Stimulated activated CD4-positive, alpha-beta T cell treated with anti-CD3 and anti-CD28 coated beads, Interleukin-1b, Interleukin-23, amount 100 ng/mL, for 48 hours (primary cell): ENCODE measurements at places on chromosomes 2 and 18.
A peak's percentile ranks its signal among the peaks of the same experiment; 100 is the strongest.

DNA sequence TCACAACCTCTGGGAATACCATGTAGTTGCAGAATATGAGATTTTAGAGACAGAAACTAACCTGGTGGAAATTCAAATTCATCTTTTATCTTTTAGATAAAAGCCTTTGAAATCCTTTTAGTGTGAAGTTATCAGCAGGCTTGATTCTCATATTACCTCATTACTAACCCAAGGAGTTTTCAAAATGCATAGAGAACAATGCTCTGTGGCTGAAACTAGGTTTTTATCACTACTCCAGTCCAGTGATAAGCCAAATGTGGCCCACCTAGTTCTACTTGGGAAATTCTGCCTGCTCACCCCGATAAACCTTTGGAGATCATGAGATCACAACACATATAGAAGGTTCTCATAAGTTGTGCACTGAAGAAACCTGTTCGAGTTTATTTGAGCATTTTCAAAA lies 121.7 kb downstream of the MMADHC start:
- no peak for DNase-seq

DNA sequence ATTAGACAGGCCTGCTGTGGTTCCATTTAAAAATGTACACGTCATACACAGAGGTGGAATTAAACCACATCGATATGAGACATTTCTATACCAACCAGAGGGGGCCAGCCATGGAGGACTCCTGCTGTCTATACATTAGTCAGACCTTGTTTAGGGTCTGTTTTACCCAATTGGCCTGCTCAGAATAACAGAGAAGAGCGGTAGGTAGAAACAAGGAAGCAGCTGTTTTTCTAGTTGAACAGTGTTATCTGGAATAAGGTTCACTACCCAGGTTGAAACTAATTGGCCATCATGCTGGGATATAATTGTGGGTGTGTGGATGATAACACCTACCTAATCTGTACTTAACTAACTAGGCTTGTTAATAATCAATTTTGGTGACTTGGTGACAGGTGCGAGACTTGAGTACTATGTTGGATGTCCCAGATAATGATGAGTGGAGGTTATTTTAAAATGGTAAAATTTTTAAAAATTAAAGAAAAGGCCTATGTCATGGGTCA lies 47.5 kb downstream of the RHBDD1 start:
- DNase-seq: no peak

- DNase-seq: no peak
Measured at GRCh38 chr18:26764586-26764985, 100.9 kb downstream of the AQP4 start.

- DNase-seq: no peak
Measured at GRCh38 chr2:71614976-71615766, 161.8 kb downstream of the DYSF start.

DNA sequence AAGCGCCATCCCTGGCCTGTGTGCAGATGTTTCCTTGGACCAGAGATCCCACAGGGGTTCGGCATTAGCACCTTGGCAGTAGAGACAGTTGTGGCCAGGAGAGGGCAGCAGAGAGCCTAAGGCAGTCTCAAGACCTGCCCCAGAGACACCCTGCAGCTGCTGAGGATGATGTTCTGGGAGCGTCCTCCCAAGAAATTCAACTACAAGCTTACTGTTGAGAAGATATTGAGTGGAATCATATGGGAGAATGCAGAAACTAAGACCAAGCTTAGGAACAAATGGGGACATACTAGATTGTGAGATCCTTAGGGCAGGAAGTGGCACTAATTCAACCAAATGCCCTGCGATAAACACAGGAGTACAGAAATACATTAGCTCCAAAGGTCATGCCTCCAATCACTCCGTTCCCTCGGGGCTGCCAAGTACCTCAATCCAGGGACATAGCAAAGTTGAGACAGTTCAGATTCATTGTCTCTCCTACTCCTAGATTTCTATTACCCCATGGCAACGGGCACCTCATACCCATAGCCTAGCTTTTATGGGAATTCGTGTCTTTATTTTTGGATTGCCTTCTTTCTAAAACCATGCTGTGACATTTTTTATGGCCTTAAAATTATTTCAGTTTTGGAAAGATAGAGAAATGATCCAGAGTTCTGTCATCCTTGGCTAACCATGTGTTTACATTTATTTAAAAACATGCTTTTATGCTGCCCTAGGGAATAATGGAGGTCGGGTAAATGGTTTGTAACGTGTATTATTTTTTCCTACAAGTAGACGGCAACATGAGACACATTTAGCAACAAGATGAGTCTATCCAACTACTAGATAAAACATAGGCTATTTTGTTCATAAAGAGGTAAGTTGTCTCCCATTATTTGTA lies 2.2 kb upstream of the ERMN start:
- peak; percentile 88 for DNase-seq

DNA sequence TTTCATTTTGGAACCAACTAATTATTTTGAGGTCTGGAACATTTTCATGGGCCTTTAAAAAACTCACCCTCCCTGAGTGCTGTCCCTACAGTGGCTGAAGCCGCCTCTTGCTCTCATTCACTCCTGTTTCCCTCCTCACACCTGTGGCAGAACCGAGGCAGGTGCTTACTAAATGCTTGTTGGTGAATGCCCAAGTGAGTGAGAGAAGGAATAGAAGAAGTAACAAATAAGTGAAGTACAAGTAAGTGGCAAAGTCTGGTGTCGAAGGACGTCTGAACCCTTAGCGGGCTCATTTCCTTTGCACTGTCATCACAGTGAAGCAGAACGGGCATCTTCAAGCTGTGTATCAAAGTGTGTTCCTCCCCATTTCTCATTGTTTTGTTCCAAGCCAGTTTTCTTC lies 135.2 kb downstream of the RHBDD1 start:
- no peak for DNase-seq

- no peak for DNase-seq
Measured at GRCh38 chr2:105489168-105489878, 90.5 kb upstream of the FHL2 start.

DNA sequence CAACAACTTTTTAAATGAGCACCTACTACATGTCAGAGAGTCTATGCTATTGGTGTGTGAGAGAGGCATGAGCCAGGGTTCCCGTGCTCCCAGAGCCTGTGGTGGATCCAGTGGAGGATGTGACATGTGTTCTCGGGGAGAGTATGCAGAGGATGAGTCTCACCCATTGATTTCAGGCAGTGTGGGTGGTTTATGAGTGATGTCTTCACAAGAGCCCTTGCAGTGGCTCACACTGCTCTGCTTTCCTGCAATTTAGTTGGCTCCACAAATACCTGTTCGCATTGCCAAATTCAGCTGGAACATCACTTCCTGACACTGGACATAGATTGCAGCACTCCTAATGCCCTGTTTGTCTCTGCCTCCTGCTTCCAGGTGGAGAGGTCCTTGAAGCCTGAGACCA lies 243.6 kb upstream of the CXCR4 start:
- DNase-seq: peak; percentile 56

GRCh38 chr2:160507046-160507407 lies 13.4 kb upstream of the RBMS1 start:
- no peak for DNase-seq

DNA sequence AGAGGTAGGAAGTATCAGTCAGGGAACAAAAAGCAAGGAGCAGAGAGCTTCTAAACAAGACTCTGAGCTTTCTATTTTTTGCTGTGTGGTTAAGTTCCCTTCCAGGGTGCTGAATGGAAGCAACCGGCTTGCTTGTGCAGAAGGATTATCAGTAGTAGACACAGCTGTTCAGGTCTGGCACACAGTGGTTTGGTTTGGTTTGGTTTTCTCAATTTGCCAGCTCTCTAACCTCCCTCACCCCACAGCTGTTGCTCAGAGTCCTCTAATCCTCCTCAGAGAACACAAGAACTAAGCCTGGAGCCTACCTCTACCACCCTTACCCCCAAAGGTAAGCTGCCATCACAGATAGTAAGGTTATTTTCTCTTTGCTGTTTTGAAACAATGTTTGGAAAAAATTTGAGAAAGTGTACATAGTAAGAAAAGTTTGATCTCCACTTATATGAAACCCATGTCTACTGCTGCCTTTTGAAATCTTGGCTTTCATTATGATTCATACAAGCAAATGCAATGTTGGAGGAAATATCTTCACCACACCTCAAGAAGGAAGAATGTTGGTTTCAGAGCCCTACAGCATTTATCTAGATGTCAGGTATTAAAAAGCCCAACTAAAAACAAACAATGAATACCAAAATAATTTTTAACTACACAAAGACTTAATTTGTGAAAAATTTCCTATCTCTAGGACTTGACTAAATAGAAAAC lies 255.3 kb downstream of the NR4A2 start:
- DNase-seq: no peak

DNA sequence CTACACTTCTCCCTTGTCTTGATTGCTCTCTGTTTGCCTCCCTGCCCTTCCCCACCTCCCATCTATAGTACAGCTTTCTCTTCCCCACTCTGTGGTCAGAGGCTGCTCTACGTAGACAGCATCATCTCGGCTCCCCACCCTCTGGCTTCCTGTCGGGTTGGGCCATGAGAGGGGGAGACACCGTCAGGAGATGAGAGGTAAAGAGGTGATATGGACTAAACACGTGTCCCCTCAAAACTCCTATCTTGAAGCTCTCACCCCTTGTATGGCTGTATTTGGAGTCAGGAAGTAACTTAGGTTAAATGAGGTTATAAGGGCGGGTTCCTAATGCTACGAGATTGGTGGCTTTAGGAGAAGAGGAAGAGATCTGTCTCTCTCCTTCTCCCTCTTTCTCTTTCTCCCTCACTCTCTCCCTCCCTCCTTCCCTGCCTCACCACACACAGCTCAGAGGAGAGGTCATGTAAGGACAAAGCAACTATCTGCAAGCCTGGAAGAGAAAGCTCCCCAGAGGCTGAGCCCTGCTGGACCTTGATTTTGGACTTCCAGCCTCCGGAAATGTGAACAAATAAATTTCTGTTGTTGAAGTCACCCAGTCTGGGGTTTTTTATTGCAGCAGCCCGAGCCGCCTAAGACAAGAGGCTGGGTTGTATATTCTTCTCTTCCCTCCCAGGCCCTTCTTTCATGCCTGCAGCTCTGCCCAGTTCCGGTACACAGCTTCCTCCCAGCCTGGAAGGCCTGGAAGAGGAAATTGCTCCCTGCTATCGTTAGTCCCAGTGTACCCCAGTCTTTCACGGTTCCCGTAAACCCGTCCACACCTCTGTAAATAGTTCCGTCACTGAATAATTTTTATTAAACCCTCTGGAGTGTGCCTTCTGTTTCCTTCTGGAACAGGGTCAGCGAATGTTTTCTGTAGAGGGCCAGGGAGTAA lies 138.0 kb downstream of the AKAIN1 start:
- peak; percentile 18 for DNase-seq

GRCh38 chr2:98759827-98760625 lies 29.1 kb upstream of the MGAT4A start:
- DNase-seq: no peak

GRCh38 chr18:13292736-13293135 lies 74.2 kb downstream of the LDLRAD4 start:
- DNase-seq: no peak

- DNase-seq: no peak
Measured at GRCh38 chr2:180734382-180734781, 246.0 kb upstream of the UBE2E3 start.

- DNase-seq: no peak
Measured at GRCh38 chr2:21256006-21256405, 132.2 kb downstream of the TDRD15 start.

DNA sequence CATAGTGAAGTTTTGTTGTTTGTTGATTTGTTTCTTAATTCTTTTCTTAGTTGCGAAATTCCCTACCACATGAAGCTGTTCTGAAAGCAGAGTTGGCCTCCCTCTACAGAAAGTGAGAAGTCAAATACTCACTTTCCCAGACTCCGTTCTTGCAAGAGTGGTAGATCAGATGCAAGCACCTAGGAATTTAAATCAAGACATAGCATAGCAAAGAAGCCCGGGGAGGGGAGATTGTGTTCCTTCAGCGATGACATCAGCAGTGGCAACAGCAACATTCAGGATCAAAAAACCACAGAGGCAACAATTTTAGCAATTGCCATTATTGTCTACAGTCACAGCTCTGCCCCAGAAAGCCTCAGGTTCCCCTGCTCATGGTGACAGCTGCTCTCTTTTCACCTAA lies 580.0 kb downstream of the RNF144A start:
- DNase-seq: no peak

- no peak for DNase-seq
Measured at GRCh38 chr2:77807531-77808215, 285.5 kb upstream of the LRRTM4 start.
